Thoracic aorta (tissue), 2 donors: ENCODE measurements at places on chromosomes 4 and X. TPM values are rescaled to one million over a fixed set of nuclear protein-coding genes. Genes with fewer than 3 reads are reported as not detected.

Gene STOX2
- 5.9 TPM for total RNA-seq

Gene PDE5A
- 158 TPM for total RNA-seq

Gene CHIC2
- total RNA-seq, result 75.0 TPM

Gene PGAM4
- not detected for total RNA-seq

Gene TRAM1L1
- 0.68 TPM for total RNA-seq

Gene GUCY1A1
- total RNA-seq, result 135 TPM

Gene DAPP1
- 1.6 TPM for total RNA-seq

Gene ACE2
- 4.6 TPM for total RNA-seq

Gene FGFR3
- 1.4 TPM for total RNA-seq

Gene PLAC1
- total RNA-seq, result not detected

- DNase-seq, result no peak
- no peaks in the 10 kb centered on the region for H3K27me3 ChIP-seq
- H3K27ac ChIP-seq, result no peak overlapping the region
Observed at GRCh38 chr4:156571146-156571545, 400.5 kb downstream of the PDGFC start.

DNA sequence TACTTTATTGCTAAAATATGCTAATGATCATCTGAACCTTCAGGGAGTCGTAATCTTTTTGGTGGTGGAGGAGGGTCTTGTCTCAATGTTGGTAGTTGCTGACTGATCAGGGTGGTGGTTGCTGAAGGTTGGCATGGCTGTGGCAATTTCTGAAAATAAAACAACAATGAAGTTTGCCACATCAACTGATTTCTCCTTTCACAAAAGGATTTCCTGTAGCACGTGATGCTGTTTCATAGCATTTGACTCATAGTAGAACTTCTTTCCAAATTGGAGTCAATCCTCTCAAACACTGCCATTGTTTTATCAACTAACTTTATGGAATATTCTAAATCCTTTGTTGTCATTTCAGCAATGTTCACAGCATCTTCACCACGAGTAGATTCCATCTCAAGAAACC lies 19.3 kb downstream of the DDIT4L start:
- peaks cover 28% of the 10 kb centered on the region for H3K4me1 ChIP-seq
- no peak overlapping the region for H3K4me3 ChIP-seq
- no peaks in the 10 kb centered on the region for H3K27me3 ChIP-seq
- H3K36me3 ChIP-seq, result no peaks in the 10 kb centered on the region

DNA sequence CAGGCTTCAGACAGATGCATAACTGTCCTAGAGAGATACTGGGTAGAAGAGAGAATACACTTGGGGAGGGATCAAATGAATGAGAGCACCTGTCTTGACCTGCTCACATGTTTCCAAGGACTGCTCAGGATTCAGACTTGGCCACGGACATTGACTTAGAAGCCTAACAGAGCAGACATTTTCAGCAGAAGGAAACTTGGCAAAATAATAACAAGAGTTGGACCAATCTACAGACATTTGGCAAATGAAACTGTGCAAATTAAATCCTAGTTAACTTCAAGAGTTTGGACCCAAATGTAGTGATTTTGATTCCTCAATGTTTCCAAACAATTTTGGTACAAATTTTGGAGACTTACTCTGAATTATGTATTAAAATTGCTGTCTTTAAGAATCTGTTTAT lies 223.9 kb downstream of the CAMK2D start:
- H3K27me3 ChIP-seq, result no peaks in the 10 kb centered on the region
- H3K36me3 ChIP-seq, result no peaks in the 10 kb centered on the region
- no peak for DNase-seq
- peak overlapping the region; percentile 14 for H3K4me3 ChIP-seq

DNA sequence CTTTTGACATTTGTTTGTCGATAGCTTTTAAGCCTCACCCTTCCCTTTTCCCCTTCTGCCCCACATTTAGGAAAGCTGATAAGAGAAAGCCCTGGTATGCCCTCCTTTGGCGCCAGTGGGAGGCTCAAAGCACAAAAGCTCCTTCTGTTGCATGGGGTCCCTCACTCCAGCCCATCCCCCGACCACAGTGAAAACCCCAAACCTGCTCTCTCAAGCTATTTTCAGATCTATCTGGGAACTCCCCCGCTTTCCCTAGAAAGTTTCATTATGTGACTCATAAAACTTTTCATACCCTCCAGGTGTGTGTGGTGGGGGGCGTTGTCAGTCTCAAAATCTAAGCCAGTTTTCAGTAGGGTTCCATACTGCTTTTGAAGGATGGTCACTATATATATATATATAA lies 259.0 kb upstream of the PCDH7 start:
- no peak for DNase-seq
- no peaks in the 10 kb centered on the region for H3K36me3 ChIP-seq
- no peaks in the 10 kb centered on the region for H3K27me3 ChIP-seq
- H3K27ac ChIP-seq, result no peak overlapping the region

DNA sequence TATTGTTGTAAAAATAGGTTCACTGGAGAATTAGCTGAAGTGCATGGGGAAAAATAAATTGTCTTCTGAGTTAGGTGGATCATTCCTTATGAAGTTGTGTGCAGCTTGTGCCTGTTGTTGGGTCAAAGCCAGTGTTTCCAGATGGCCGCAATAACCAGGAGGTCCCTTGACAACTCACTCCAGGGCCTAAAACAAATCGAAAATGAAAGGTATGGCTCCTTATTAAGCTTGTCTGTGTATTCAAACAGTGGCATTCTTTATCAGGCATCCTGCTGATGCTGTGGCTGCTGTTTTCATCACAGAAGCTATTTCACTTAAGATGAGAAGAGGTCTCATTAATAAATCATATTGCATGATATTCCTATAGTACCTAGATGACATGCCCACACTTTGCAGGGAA lies 80.2 kb downstream of the GRIA2 start:
- no peak overlapping the region for H3K4me3 ChIP-seq
- peaks cover 5% of the 10 kb centered on the region for H3K4me1 ChIP-seq
- H3K36me3 ChIP-seq, result no peaks in the 10 kb centered on the region
- no peaks in the 10 kb centered on the region for H3K27me3 ChIP-seq

- H3K27me3 ChIP-seq, result no peaks in the 10 kb centered on the region
- no peak overlapping the region for H3K27ac ChIP-seq
- no peak overlapping the region for H3K4me3 ChIP-seq
- no peaks in the 10 kb centered on the region for H3K4me1 ChIP-seq
- peaks cover 30% of the 10 kb centered on the region for H3K36me3 ChIP-seq
Observed at GRCh38 chr4:152323221-152323620, 212.7 kb downstream of the FBXW7 start.

DNA sequence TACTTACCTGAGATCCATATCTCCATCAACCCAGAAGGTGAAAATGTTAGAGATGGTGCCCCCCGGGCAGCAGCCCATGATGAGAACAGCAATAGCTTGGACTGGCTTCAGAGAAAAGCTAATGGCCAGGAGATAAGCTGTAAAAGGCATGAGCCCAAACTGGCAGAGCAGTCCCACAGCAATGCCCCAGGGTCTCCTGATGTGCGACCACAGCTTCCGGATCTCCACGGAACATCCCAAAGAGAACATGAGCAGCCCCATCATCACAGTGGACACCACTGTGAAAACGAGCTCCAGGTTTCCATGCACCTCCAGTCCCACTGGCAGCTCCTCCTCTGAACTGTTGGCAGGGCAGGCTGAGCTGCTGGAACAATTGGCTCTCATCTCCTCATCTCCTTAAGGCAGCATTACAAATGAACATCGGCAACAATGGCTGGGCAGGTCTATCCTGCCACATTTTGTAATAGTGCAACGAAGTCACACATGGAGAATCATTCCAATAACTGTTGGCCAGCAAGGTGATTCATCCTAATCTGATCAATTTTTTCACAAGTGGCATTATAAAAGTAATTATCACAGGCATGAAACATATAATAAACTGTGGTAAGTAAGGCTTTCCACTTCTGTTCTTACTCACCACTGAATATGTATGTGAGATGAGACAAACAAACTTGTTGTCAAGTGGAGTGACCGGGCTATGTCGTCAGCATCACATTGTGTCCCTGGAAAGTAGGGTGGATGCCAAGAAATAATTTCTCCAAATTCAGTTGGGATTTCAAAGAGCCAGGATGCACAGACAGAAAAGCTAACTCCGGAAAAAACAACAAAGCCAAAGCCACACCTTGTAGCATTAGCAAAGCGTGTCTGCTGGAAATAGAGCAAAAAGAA lies at the start of gene SLC10A6:
Gene SLC10A6, minus strand, starts transcription at position 653 of the 888 bp plus-strand sequence. Its CDS starts 269 bp downstream, at position 384.
- DNase-seq, result no peak
- no peaks in the 10 kb centered on the region for H3K27me3 ChIP-seq
- H3K4me1 ChIP-seq, result peaks cover 18% of the 10 kb centered on the region
- no peak within 1 kb of the TSS for H3K27ac ChIP-seq

DNA sequence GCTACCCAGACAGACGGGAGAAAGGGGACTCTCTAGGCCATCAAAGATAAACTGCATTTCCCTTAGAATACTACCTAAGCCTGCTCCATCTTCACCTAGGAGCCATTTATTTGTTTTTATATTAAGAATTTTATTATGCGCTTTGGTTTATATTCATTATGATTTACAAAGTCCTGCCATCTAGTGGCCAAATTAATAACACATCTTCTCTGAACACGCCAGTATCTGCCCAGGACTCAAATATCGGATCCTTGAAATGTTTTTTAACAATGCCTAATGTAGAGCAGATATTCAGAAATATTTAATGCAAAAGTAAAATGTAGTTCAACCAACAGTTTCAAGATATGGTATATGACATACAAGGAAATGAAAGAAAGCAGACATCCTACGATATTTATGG lies 20.8 kb upstream of the PRPS2 start:
- DNase-seq, result no peak
- H3K4me3 ChIP-seq, result no peak overlapping the region
- H3K36me3 ChIP-seq, result no peaks in the 10 kb centered on the region

DNA sequence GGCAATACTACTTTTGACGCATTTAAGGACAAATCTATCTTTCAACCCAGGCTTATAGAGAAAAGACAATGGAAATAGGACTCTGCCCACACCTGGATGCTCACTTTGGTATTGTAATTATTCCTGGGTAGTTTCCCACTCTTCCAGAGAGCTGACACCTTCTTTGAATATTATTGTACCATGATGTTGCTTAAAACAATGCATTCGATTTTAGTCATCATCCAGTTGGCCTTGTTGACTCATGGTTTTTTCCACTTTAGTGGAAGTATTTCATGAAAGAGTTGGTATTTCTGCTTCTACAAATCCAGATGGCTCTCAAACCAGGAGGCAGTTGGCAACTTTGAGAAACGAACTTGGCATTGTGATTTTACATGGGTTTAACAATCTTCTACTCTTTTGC lies 124.2 kb downstream of the ENOX2 start:
- H3K27ac ChIP-seq, result no peak overlapping the region
- H3K4me3 ChIP-seq, result no peak overlapping the region
- DNase-seq, result no peak
- no peaks in the 10 kb centered on the region for H3K4me1 ChIP-seq

DNA sequence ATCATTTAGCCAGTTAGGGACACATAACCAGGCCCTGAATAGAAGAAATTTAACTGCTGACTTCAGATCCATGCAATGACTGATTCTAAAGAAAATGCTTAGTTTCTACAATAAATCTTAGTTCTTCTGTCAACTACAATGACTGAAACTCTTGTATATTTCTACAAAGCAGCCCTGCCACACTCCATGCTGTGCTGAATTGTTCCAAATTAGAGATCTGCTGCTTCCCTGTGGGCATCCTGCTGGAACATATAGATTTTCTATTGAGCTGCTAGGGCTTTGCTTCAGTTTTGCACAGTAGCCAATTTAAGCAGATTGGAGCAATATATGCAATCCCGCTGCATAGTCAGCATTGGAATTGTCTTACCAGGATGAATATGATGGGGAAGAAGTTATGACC lies 312.8 kb upstream of the SMIM31 start:
- no peaks in the 10 kb centered on the region for H3K27me3 ChIP-seq
- H3K4me1 ChIP-seq, result no peaks in the 10 kb centered on the region
- no peaks in the 10 kb centered on the region for H3K36me3 ChIP-seq
- H3K4me3 ChIP-seq, result no peak overlapping the region
- H3K27ac ChIP-seq, result no peak overlapping the region

DNA sequence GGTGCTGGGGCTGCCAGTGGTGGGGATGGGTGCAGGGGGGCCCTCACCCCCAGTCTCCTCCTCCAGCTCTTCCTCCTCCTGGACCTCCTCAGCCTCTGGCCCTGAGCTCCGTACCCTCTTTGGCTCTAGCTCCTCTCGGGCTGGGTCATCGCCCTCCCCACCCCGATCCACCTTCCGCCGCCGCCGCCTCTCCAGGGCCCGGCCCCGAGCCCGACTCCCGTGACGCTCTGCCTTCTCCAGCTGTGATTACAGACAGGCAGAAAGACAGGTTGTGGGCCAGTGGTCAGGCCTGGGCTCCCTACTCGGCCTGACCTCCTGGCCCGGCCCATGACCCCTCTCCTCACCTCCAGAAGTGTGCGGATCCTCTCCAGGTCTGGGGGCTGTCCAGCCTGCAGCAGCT lies 31.9 kb downstream of the KDM5C start:
- no peak overlapping the region for H3K27ac ChIP-seq
- H3K4me3 ChIP-seq, result no peak overlapping the region
- no peak for DNase-seq
- H3K36me3 ChIP-seq, result peaks cover 34% of the 10 kb centered on the region
- no peaks in the 10 kb centered on the region for H3K4me1 ChIP-seq

DNA sequence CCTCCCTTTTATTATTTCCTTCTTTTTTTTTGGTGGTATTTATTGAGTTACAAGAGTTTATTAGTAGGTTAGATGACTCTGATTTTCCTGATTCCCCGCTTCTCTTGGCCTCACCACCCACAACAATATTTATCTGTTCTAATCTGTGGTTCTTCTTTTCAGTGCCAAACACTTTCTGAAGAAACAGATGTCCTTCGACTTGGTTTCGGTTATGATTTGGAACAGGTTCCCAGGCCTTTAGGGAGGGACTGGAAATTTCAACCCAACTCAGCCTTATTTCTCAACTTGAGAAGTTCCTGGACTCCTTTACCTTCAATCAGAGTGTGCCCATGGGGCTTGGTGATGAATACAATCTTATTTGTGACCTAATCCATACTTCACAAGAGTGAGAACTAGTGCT lies 108.1 kb downstream of the UCHL1 start:
- no peaks in the 10 kb centered on the region for H3K27me3 ChIP-seq
- peak overlapping the region; percentile 26 for H3K4me3 ChIP-seq
- peak overlapping the region; percentile 92 for H3K27ac ChIP-seq

DNA sequence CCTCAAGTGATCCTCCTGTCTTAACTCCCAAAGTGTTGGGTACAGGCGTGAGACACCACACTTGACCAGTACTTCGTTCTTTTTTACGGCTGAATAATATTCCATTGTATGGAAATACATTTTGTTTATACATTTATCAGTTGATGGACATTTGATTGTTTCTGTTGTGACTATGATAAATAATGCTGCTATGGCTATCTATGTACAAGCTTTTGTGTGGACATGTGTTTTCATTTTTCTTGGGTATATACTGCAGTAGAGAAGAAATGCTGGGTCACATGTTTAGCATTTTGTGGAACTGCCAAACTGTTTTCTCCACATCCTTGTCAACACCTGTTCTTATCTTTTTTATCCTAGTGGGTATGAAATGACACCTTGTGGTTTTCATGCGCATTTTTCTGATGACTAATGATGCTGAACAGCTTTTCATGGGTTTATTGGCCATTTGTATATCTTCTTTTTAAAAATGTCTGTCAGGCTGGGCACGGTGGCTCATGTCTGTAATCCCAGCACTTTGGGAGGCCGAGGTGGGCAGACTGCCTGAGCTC lies 37.3 kb downstream of the SAT1 start:
- DNase-seq, result no peak
- no peak overlapping the region for H3K27ac ChIP-seq
- no peaks in the 10 kb centered on the region for H3K36me3 ChIP-seq

GRCh38 chr4:124705393-124705792 lies 7.1 kb downstream of the ANKRD50 start:
- no peak for DNase-seq
- H3K4me3 ChIP-seq, result no peak overlapping the region
- H3K4me1 ChIP-seq, result peaks cover 46% of the 10 kb centered on the region
- H3K27me3 ChIP-seq, result no peaks in the 10 kb centered on the region

- H3K27me3 ChIP-seq, result no peaks in the 10 kb centered on the region
- DNase-seq, result no peak
- peaks cover 27% of the 10 kb centered on the region for H3K36me3 ChIP-seq
Observed at GRCh38 chr4:8370106-8370787, 70.3 kb downstream of the ACOX3 start.
